Stimulated activated CD8-positive, alpha-beta memory T cell treated with anti-CD3 and anti-CD28 coated beads, Interleukin-2, amount 100 ng/mL, for 1 hour (primary cell): ENCODE measurements at places on chromosomes 11 and 22.

DNA sequence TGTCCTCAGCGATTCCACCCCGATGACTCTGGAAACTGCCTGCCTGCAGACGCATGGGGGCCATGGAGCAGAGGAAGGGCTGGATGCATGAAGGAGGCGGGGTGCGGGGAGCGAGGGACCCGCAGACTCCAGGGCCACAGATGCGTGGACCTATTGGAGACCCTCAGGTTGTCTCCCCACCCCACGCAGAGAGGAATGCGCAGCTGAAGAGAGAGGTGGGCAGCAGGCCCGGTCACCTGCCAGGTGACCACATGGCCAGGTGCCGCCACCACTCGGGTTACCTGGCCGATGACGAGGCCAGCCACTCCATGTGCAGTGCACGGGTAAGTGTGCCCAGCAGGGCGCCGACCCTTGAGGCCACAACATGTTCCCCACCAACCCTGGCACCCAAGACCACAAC lies 371 bp downstream of the CCDC116 start:
- no peak for DNase-seq

DNA sequence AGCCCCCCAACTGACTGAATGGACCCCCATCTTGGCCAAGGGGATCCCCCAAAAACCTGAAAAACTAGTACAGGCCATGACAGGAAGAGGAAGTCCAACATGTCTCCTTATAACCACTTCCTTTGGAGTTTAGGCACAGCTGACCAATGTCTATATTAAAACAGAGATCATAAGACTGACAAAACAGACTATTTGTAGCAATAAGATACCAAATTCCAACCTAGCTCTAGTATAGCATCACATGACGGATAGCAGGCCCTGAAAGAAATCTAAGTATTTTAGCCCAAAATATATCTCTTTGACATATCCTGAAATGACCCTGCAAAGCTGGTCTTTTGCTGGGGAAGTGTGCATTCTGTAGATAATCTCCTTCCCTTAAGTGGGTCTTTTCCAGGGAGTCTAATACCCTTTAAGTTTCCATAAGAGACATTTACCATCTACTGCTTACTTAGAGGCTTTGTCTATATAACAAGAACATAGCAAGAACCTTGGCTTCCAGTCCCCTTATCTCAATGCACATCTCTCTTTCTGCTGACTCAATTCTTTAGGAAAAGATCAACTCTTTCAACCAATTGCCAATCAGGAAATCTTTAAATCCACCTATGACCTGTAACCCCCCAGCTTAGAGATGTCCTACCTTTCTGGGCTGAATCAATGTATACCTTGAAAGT lies 34.9 kb upstream of the ACER3 start:
- no peak for DNase-seq

DNA sequence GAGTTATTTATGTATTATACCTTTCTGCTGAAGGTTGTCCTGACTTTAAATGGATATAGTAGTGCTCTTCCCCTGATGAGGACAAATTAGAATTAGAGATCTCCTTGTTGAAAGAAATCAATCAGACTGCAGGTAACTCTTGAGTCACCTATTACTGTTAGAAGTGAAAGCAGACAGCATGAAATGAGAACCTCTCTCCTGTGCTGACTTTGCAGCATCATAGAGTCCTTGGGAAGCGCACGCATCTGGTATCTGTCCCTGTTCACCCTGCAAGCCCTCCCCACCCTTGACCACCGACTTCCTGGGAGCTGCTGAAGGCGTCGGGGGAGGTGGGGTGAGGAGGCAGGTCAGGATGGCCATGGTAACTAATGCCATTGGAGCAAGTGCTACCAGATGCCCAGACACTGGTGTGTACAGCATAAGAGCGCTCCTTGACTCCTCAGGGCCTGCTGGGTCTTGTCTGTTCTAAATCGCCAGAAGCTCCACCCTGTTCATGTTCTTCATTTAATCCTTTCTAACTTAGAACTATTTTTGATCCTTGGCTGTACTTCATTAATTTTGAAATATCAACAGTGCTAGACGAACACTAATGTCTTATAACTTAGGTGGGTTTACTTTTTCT lies 143.9 kb downstream of the WNT7B start:
- no peak for DNase-seq

- no peak for DNase-seq
These were observed 1.9 kb upstream of the OR6Q1 start for GRCh38 chr11:58028687-58029411.

DNA sequence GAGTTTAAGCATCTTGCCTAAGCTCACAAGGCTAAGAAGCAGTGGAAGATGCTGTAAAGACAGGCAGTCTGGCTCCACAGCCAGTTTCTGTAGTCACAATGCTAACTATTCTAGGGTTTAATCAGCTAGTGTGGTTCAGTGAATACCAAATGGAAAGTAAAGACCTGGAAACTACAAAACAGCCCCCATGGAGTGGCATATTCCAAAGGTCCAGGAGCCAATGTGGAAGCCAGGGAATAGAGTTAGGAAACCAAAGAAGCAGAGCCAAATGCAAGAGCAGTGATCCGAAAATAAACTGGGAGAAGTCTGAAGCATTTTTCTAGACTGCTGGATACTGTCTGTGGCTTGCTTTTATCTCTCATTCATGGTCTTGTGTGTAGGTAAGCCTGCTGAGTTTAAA lies 731.2 kb upstream of the ANO5 start:
- no peak for DNase-seq

DNA sequence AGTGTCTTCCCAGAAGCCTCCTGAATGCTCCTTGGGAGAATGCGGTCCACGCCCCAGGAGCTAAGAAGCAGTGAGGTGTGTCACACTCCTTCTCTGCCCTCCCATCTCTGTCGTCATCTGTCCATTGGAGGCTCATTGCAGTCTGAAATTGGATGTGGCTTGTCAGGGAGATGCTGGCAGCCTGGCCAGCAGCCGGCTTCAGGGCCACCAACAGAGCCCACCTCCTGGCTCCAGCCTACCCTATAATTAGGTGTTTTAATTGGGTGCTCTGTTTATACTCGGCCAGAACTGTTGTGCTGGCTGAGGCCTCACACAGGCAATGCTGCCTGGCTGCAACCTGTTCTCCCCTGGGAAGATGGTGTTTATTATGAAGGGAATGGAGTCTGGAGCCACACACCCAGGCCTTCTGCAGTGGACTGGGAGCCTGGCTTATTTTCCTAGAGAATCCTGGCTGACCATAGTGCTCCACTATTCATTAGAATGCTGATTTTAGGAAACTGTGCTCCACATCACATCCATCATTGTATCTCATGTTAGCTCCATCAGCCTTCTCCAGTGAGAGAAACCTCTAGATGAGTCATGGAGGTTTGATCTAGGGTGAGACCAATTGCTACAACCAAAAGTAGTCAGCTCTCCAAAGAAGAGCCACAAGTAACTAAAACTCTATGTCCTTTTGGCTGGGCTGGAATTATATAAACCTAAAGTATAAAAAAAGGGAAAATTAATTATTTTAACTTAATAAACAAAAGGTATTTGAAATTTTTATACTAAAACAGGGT lies 86.8 kb upstream of the CRTAM start:
- DNase-seq = no peak

DNA sequence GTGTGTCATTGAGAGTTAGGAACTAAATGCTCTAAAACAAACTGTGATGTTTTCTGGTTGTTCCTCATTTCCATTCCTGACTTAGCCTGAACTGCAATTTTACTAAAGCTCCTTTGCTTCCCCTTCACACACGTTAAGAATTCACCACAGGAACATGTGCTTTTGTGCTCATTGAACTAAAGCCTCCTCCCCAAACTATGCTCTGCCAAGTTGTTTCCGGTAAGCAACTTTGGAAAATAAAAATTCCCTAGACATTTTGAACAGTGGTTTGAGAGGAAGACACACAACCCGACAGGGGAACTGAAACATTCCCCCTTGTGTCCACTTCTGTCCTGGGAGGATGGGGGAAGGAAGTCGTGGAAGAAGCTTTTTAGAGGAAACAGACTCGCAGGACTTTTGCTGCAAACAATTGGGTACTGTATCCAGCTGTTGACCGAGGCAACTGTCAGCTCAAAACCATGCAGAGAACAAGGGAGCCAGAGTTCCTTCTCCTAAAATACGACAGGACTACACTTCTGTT lies 66.9 kb downstream of the GAB2 start:
- DNase-seq = no peak

GRCh38 chr11:28763876-28764275 lies 655.7 kb downstream of the METTL15 start:
- no peak for DNase-seq

GRCh38 chr22:28761449-28761755 lies 11.1 kb upstream of the CCDC117 start:
- DNase-seq = no peak

- DNase-seq = no peak
These were observed 41.0 kb upstream of the CLPB start for GRCh38 chr11:72475381-72475780.

DNA sequence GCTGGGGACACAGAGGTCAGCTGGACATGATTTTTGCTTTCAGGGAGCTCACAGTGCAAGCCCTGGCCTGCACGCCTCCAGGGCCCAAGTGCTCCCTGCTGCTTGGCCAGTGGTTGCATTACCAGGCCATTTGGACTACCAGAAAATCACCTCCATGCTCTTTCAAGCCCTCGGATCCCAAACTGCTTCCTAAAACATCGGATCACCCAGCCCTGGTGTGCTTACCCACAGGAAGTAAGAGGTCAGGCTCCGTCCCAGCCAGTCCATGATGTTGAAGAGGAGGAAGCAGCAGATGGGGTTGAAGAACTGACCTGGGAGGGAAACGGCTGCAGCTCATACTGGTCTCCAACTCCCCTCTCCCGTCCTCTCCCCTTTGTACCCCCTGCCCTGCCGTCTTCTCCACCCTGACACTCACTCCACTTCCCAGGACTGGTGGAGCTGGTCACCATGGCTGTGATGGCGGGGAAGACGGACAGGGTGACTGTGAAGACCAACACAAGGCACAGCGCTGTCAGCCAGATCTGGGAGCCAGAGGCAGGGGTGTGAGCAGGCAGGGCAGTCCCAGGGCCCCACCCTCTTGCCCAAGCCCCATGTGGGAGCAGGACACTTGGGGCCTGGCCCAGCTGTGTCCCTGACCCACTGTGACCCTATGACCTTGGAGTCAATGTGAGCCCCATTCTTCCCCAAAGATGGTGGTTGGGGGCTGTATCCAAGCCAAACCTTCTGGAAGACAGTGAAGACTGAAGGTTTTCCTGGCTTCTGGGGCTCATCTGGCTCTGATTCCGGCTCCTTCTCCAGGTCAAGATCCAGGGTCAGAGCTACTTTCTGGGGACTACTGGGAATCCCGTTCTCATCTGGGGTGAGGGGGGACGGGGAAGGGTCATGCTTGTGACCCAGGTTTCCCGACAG lies 5.6 kb downstream of the SLC29A2 start:
- DNase-seq = no peak

- DNase-seq = no peak
These were observed 264.0 kb downstream of the ETS1 start for GRCh38 chr11:128323381-128323780.

DNA sequence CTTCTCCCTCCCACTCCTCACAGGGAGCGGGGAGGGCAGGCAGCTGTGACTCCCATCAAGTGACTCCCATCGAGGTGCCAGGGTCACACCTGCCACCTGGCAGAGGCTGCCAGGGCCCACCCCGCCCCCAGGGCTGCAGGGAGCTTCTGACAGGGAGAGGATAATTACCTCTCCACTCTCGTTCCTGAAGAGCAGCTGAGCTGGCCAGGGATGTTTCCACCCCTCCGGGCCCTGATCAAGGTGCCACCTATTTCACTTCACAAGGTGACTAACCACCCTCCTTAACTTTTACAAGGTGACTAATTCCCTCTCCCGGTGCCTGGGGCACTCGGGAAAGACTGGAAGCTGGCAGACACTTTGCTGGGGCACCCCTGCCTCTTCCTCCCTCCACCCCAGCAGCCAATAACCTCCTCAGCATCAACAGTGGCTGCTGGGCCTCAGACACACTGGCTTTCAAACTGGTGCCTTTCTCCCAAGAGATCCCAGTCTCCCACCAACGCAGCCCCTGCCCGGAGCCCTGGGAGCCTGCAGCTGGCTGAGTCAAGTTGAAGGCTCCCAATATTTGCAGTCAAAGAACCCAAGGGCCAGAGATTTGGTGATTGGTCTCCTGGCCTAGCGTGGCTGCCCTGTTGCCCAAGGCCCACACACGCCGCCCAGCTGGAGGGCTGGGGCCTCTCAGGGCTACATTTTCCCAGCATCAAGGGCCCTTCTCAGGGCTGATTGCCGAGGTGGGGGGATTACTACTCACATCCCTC lies 22.0 kb upstream of the MYRF start:
- DNase-seq = no peak

- no peak for DNase-seq
These were observed 147.1 kb downstream of the WT1 start for GRCh38 chr11:32288276-32288675.

- no peak for DNase-seq
These were observed 1.2 kb downstream of the CARNS1 start for GRCh38 chr11:67416416-67417335.

DNA sequence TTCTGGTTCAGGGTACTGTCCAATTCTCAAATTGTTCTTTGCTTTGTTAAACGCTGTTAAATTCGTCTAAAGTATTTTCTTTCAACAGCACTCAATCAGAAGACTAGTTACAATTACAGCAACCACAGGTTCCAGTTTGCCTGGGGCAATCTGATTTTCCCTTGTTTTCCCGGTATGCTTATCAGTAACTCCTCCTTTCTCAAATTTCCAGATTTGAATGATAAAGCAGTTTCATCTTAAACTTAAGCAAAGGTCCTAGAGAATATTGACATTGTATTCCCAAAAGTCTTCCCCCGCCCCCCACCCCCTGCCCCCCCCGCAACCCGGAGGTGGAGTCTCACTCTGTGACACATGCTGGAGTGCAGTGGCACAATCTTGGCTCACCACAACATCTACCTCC lies 10.5 kb upstream of the USP28 start:
- DNase-seq = no peak

DNA sequence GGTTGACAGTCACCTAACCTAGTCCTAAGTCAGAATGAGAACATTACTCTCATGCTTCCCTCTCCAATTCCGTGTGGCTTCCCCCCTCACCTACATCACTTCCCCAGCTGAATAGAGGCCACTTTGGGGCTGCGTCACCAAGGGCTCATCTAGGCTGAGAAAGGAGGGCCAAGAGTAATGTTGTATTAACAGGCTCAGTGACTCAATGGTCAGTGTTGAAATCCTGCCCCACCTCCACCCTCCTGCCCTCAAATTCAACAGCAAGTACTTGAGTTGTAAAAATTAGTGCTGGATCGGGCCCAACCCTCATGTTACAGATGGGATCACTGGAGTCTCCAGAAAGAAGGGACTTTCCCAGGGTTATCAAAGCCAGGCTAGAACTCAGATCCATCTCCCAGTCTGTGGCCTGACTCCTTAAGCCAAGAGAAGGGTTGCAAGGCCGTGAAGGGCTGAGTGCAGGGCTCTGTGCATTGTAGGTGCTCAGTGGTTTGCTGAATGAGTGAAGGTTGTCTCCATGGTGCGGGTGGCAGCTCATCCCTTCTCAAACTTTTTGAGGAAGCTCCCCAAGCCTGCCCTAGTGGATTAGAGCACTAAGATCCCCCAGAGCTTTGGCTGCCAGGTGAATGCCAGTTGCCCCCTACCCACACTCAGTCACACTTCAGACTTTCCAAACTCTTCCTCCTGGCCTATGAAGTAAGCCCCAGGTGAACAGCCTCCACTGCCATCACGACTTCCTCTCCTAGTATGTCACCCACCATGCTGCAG lies 3.2 kb downstream of the DGAT2 start:
- DNase-seq = no peak

- DNase-seq = no peak
These were observed 20.6 kb upstream of the MUC5B start for GRCh38 chr11:1202154-1202775.

GRCh38 chr11:78649361-78650215 lies 74.9 kb upstream of the NARS2 start:
- no peak for DNase-seq
